Right hindlimb (tissue), 1 donor: ENCODE measurements at places on chromosomes 16 and 17.

DNA sequence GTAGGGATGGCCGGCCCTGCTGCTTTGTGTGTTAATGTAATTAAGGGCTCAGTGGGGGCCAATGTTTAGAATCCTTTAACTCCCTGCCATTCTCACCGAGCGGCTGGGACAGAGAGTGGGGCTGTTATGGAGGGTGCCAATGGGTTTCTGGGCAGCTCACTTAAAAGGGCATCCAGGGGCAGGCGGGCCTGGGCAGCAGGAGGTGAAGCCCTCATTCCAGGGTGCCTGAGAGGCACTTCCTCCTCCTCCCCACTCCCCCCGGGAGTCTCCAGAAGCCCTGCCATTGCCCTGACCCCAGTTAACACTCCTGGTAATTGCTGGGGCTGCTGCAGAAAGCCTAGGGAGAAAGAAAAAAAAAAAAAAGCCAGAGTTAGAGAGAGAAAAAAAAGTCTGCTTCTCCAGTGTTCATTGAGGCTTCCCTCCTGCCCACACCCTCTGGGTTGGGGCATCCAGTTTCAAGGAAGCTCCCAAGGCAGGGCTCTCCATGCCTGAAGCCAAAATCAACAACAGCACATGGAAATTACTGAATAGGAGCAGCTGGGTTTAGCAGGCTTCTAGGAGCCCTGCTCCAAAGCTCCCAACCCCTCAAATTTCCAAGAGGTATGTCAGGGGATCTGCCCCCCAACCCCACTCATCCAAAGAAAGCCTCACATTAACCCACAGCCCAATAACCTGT lies 28.0 kb downstream of the CUEDC1 start:
- peak; percentile 89 for DNase-seq

DNA sequence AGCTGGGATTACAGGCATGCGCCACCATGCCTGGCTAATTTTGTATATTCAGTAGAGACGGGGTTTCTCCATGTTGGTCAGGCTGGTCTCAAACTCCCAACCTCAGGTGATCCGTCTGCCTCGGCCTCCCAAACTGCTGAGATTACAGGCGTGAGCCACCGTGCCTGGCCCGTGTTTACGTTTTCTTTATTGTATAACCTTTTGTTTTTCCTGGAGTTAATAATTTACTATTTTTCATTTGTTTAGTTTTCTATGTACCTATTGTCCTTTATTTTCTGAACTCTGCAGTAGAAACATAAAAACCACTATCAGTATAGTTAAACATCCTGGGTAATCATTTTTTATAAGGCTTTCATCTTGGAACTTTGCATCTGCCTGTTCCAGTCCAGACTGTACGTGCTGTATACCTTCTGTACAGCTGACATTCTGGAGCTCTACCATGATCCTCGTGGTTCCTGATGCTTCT lies 73.6 kb downstream of the PPM1E start:
- no peak for DNase-seq

DNA sequence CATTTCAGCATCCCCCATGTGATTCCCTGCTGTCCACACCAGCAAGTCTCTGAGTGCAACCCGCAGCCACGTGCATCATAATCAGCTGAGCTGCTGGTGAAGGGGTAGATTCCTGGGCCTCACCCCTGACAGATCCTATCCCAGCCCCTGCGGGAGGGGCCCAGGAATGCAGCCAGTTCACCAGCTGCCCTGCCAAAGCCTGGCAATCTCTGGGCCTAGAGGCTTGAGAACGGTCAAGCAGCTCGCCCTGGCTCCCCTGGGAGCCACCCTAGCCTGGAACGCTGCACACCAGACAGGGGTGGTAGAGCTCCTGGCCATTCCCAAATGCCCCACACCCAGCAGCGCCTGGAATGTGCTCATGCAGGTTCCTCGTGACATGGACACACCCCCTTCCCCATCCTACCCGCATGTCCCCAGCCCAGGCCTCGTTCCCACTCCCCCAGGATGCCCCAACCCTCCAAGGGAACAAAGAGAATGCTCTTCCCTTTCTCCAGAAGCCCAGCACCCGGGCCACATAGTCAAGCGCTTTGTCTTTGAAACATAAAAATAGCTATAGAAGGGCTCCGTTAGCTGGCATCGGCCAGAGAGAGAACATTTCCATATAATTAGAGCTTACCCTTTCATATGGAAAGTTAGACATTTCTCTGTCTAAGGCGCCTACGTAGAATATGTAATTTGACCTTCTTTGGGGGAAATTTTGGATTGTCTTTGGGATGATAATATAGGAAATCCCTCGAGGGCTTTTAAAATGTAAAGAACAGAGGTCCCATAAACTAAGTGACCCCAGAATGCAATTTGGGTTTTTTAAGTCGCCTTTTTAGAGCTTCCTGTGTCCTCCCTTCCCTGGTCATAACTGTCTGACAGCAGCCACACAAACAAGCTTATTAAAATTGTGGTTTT lies 3.4 kb downstream of the CEP295NL start:
- no peak for DNase-seq

DNA sequence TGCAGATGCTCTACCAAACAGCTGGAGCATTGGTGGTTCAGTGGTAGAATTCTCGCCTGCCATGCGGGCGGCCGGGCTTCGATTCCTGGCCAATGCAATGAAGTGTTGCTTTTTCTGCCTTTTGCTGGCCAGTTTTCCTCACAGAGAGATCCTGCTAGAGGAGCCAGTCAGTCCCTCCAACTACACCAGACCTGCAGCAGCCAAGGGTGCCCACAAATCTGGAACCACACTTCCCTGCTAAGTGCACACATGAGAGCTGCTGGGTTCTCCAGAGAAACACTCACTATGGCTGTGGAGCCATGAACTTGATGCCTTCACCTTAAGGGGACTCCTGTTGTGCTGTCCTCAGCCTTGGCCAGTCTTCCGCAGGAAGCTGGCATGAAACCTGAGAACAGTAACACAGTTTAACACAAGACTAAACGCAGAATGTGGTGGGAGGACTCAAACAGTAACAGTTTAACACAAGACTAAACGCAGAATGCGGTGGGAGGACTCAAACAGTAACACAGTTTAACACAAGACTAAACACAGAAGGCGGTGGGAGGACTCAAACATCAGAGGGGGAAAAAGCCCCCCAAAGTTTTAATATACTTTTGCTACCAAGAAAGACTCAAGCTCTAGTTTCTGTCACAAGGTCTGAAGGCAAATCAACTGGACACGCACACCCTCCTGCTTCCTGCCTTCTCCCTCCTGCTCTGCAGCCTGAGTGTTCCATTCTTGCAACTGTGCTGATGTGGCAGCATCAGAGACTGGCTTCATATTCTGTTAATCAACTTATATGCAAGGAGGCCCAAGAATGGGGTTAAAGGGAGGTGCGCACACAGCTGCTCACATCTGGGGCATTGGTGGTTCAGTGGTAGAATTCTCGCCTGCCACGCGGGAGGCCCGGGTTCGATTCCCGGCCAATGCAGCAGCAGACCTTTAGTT lies 12.0 kb downstream of the VAC14 start:
- peak; percentile 88 for DNase-seq

DNA sequence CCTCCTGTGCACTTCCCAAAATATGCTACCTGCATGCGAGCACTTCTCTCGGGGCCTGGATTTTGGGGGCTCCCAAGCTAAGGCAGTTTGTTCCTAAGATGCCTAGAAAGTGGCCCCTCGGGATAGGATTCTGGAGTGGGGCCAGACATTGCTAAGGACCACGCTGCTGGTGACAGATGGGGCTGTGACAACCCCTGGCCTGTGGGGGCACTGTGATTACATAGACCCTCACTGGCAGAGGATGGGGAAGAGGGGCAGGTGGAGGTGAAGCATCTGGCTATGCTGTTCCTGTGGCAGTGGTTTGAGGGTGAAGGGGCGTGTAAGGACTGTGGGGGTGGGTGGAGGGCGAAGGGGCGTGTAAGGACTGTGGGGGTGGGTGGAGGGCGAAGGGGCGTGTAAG lies 128.4 kb downstream of the ENGASE start:
- DNase-seq = no peak

- DNase-seq = no peak
These were observed 24.0 kb downstream of the CREBBP start for GRCh38 chr16:3856367-3857141.

DNA sequence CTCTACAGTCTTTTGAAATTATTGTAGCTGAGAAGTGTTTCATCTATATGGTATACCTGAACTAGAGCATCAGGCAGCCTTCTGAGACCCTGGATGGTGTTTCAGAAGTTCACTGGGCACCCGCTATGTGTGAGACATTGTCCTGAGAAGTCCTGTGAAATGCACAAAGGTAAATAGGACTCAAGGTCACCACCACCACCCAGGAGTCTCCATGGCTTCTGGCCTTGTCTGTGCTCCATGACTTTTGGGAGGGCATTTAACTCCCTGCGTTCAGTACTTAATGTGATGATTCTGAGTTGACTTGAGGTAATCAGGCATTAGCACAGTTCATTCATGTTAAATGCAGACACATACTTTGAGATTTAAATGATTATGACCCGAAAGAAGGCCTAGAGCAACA lies 1.1 kb downstream of the MLYCD start:
- no peak for DNase-seq

DNA sequence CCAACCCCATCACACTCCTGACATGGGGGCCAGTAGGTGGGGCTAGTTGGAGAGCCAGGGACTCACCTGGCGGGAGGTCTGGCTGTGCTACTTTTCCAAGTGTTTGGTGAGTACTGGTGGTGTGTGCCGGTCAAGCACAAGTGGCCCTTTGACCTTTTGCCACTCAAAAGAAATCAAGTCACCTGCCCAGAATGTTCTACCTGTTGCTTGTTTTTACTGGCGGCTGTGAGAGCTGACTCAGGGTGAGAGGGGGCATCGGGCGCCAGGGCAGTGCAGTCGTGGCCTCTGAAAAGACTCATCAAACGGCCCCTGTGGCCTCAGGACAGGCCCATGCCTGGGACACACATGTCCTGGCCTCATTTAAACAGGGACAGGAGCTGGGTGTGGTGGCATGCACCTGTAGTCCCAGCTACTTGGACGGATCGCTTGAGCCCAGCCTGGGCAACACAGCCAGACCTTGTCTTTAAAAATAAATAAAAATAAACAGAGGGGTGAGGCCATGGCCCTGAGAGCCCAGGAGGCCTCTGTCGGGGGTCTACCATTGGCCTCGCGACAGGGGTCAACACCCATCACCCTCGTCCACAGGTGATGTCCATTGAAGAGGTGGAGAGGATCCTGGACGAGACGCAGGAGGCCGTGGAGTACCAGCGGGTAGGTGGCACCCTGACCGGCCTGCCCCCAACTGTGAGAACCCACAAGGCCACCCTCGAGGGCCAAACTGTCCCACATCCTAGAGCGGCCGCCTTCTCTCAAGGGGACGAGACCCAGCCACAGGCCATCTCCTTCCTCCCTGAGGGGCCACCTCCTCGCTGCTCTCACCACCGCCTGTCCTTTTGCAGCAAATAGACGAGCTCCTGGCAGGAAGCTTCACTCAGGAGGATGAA lies 5.0 kb downstream of the CHMP6 start:
- DNase-seq = no peak

DNA sequence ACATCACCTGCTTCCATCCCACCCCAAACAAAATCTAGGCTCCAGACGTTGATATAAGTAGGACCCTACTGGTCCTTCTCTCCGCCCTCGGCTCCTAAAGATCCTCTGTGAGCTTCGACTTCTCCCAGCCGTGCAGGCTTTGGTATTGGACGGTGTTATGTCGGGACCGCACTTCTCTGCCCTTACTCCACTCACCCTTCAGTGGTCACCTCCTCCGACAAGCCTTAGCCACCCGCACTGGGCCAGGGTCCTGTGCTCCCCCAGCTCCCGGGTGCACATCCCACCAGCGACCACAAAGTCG lies 1.6 kb downstream of the PSMB10 start:
- no peak for DNase-seq

DNA sequence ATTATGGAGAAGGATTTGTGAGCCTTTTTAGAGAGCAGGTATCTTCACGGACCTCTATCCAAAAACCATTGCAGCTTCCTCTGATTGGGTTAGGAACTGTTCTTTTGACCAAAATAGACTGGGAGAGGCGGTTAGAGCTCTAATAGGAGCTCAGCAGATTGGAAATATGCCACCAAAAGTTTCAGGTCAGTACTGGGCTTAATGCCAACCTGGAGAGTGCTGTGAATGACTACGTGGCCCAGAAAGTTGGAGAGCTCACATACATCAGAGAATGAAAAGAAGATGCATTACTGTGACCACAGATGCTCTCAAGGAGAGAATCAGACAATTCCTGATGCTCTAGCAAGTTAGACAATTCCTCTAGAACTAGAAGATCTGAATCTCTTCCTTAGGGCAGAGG lies 86.5 kb downstream of the ABCA8 start:
- DNase-seq = no peak

DNA sequence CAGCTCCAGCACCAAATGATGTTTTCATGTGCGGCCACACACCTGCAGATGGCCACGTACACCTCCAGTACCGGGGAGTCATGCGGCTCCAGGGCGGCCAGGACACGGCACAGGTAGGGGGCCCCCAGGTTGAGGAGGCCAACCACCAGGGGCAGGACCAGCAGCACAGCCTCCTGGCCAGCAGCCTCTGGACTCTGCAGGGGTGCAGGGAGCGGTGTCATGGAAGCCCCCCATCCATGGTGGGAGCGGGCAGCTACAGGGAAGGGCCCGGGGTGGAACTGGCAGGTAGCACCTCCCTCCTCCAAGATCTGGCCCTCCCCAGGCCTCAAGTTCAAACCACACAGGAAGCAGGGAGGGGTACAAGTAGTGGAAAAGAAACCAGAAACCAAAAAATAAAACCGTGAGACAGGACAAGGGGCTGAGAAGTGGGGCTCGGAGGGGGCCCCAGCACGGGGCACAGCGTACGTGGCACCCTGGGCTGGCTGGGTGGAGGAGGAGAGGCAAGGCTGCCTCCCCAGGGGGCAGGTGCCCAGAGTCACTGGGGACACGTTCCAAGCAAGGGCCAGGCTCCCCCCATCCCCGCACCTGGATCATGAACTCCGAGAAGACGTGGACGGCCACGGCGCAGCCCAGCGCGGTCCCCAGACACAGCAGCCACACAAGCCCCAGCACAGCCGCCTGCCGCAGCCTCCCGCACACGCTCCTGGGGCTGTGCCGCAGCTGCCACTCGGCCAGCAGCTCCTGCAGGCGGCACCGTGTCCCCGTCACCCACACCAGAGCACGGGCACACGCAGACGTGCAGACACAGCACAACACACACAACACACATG lies 7.4 kb downstream of the TMC6 start:
- DNase-seq = no peak

DNA sequence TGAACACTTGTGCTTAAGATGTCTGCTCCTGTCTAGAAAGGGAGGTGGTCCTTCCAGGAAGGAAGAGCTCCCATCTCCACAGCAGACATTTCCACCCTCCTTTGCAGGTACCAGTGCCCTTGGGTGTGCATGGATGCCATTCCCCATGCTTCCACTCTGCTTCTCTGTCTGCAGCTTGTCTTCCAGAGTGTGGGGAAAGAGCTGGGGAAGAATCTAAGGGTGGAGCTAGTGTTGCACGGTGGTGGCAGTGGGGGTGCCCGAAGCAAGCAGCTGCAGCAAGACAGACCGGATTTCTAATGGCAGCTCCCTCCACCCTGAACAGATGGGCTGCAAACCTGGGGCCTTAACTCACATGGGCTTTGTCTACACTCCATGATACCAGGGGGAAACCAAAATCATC lies 22.6 kb upstream of the HOXB13 start:
- DNase-seq = no peak

GRCh38 chr17:80415626-80416137 lies 715 bp downstream of the ENDOV start:
- no peak for DNase-seq
